Upper lobe of right lung (tissue), 1 donor: ENCODE measurements at places on chromosomes 7 and 10.

GRCh38 chr7:139557857-139558581 is 34.5 kb downstream of the CLEC2L start:
- no peak overlapping the region for H3K27ac ChIP-seq
- no peaks in the 10 kb centered on the region for H3K4me1 ChIP-seq
- no peak overlapping the region for H3K4me3 ChIP-seq
- H3K27me3 ChIP-seq = no peaks in the 10 kb centered on the region

DNA sequence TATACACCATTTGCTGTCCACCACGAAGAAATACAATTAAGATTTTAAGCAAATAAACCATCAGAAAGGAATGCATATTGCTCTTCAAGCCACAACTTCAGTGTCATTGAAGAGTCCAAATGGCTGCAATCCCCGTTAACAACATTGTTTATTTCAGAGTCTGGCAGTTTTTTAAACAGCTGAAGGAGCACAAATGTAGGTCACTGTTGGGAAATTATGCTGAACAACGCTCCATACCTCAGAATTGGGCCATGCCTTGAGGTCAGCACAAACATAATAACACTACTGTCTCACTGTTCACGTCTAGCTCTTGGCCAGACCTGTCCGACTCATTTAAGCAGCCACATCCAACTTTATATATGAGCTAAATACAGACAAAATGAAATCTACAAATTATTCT is 453.9 kb upstream of the GHITM start:
- H3K4me1 ChIP-seq = no peaks in the 10 kb centered on the region
- H3K27ac ChIP-seq = no peak overlapping the region
- no peak for DNase-seq
- no peaks in the 10 kb centered on the region for H3K36me3 ChIP-seq
- H3K4me3 ChIP-seq = no peak overlapping the region
- H3K27me3 ChIP-seq = no peaks in the 10 kb centered on the region

DNA sequence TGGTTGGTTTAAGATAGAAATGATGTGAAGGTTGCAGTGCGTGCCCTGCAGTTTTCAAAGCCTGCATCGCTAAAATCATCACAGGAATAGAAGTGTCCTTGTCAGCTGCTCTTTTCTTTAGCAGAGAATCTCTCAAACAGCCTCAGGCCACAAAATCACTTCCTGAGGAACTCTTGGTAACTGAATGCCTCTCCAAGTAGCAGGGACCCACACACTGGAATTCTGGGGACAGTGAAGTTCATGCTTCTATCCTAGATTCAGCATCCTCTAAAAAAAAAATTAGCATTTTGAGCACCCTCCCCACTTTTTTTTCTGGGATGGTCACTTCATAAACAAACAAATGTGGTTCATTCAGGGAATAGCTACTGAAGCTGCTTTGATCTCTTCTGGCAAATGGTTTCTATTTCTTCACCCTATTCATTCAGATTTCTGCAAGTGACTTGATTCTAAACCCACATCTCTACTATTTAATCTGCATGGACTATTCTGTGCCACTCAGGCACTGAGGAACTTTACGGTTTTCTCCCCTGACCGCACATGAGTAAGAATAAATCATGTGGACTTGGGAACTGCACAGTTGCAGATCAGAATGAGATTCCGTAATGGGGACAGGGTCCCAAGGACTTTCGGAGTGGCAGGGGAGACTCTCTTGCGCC is 306.9 kb downstream of the FRMD4A start:
- no peak overlapping the region for H3K27ac ChIP-seq
- H3K4me1 ChIP-seq = no peaks in the 10 kb centered on the region
- H3K36me3 ChIP-seq = no peaks in the 10 kb centered on the region
- H3K4me3 ChIP-seq = peak overlapping the region; percentile 3
- no peaks in the 10 kb centered on the region for H3K27me3 ChIP-seq
- no peak for DNase-seq

DNA sequence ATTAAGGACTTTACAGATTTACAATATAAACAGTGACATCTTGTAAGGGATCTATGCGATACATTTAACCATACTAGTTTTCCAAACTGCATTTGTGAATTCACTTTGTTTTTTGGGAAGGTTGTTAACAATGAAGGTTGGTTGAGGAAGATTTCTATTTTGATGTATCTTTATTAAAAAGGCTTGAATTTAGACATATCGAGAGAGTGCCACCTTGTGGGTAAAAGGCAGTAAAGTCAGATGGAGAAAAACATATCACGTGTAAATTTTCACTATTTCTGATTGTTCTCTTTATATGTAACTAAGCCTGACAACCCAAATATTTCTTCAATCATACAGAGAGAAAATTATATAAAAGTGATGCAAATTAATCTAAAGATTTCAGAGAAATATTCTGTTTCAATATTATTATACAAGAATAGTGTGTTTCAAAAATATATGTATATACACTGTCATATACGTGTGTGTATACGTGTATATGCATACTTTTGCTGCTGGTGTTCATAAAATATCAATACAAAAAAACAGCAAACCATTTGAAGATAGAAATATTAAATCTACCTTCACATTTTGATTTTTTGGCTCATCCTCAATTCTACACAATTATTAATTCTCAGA is 988.6 kb downstream of the SORCS1 start:
- no peak overlapping the region for H3K27ac ChIP-seq
- H3K27me3 ChIP-seq = no peaks in the 10 kb centered on the region
- DNase-seq = no peak
- no peaks in the 10 kb centered on the region for H3K4me1 ChIP-seq

DNA sequence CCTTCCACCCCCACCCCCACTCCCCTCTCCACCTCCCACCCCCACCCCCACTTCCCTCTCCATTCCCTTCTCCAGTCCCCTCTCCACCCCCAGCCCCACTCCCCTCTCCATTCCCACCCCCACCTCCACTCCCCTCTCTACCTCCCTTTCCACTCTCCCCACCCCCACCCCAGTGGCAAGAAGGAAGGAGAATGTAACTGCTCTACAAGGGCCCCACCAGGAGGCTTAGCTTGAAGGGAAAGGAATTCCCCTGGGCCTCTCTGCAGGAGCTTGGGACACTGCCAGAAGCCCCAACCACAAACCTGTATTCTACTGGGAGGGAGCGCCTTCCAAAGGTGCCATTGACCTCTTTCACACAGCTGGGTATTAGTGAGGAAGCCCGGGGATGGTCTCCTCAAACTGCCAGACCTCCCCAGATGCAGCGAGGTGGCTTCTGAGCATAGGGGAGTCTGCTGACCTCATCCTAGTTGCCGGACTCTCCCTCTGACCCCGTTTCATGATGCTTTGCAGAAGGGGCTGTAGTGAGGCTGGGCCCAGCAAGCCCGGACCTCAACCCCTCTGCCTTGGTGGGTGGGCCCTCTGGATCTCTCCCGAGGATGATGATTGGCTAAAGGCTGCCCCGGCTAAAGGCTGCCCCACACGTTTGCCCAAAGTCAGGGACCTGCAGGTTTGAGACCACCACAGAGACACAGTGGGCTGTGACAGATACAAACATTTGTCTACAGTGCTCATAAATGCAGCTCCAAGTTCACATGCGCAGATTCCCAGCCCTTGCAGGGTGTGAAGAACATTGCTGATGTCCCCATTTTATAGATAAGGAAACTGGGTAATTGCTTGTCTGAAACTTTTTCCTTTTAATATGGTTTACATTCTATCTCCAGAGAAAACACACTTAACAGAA is 2.9 kb downstream of the DEPP1 start:
- no peaks in the 10 kb centered on the region for H3K27me3 ChIP-seq
- peaks cover 54% of the 10 kb centered on the region for H3K4me1 ChIP-seq
- H3K27ac ChIP-seq = peak overlapping the region; percentile 92
- peaks cover 16% of the 10 kb centered on the region for H3K36me3 ChIP-seq
- no peak for DNase-seq

DNA sequence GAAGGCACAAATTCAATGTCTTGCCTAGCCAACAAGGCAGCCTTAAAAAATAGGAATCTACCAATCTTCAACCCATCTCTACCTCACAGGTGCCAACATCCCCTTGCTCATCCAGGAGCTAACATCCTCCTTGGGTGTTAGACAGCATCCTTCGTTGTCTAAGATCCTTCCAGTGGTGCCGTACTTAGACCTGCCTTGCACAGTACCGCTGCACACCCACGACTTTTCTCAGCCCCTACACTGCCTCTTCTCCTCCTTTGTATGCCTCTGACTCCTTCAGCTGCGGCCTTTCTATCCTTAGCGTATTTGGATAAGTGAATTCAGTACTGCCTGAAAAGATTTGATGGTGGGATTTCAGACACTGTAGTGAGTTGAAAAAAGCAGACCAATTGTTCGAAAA is 15.9 kb upstream of the PRTFDC1 start:
- no peak overlapping the region for H3K4me3 ChIP-seq
- no peaks in the 10 kb centered on the region for H3K27me3 ChIP-seq
- H3K4me1 ChIP-seq = no peaks in the 10 kb centered on the region
- no peaks in the 10 kb centered on the region for H3K36me3 ChIP-seq
- H3K27ac ChIP-seq = no peak overlapping the region
- no peak for DNase-seq

- peak overlapping the region; percentile 56 for H3K4me3 ChIP-seq
- H3K36me3 ChIP-seq = peaks cover 2% of the 10 kb centered on the region
- no peak for DNase-seq
- H3K27ac ChIP-seq = peak overlapping the region; percentile 51
Observed at GRCh38 chr10:13527864-13528122, 1.0 kb downstream of the BEND7 start.

GRCh38 chr7:69645683-69646082 is 47.4 kb downstream of the AUTS2 start:
- H3K4me1 ChIP-seq = peaks cover 5% of the 10 kb centered on the region
- H3K27ac ChIP-seq = no peak overlapping the region
- no peaks in the 10 kb centered on the region for H3K27me3 ChIP-seq
- DNase-seq = no peak

- no peak overlapping the region for H3K27ac ChIP-seq
- H3K27me3 ChIP-seq = no peaks in the 10 kb centered on the region
- no peak overlapping the region for H3K4me3 ChIP-seq
- no peak for DNase-seq
Observed at GRCh38 chr10:67723601-67724000, 27.6 kb upstream of the CTNNA3 start.

- no peaks in the 10 kb centered on the region for H3K4me1 ChIP-seq
- H3K4me3 ChIP-seq = no peak overlapping the region
- H3K27ac ChIP-seq = no peak overlapping the region
- DNase-seq = no peak
- H3K36me3 ChIP-seq = peaks cover 54% of the 10 kb centered on the region
Observed at GRCh38 chr10:87752566-87752965, 65.5 kb downstream of the ATAD1 start.

DNA sequence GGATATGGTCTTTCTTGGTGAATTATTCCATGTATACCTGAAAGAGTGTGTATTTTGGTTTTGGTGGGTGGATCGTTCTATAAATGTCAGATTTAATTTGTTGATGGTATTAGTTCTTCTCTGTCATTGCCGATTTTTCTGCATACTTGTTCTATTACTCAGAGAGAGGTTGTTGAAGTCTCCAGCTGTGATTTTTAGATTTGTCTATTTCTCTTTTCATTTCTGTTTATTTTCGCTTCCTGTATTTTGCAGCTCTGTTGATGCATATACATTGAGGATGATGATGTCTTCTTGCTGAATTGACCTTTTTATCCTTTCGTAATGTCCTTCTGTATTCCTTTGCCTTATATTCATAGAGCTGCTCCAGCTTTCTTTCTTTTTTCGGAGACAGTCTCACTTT is 12.1 kb upstream of the BHLHA15 start:
- DNase-seq = no peak
- H3K27ac ChIP-seq = no peak overlapping the region
- H3K27me3 ChIP-seq = no peaks in the 10 kb centered on the region
- no peak overlapping the region for H3K4me3 ChIP-seq

- DNase-seq = no peak
- H3K4me3 ChIP-seq = peak overlapping the region; percentile 43
- no peaks in the 10 kb centered on the region for H3K4me1 ChIP-seq
- peak overlapping the region; percentile 33 for H3K27ac ChIP-seq
- H3K36me3 ChIP-seq = no peaks in the 10 kb centered on the region
Observed at GRCh38 chr10:61866700-61867368, 34.7 kb upstream of the ARID5B start.

DNA sequence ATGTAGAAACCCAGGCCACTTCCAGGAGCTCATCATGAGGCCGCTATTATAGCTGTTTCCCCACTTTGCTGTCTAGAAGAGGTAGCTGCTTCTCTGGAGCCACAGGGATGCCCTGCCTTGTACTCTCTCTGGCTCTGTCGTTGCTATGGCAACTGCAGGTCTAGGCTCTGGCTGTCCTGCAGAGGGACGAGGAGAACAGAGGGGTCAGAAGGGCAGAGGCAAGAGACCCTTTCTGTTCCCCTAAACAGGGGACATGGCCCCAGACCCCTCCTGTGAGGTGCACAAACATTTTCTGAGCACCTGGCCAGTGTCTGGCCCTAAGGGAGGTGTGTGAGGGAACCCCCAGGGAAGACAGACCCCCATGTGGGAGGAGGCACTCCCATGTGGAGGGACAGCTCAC is 31.4 kb downstream of the ITPRIP start:
- peak; percentile 40 for DNase-seq
- peaks cover 11% of the 10 kb centered on the region for H3K4me1 ChIP-seq
- H3K27me3 ChIP-seq = no peaks in the 10 kb centered on the region
- no peak overlapping the region for H3K27ac ChIP-seq
- peaks cover 12% of the 10 kb centered on the region for H3K36me3 ChIP-seq

GRCh38 chr10:10542477-10542876 is 475.2 kb upstream of the CELF2 start:
- no peak overlapping the region for H3K4me3 ChIP-seq
- no peak overlapping the region for H3K27ac ChIP-seq
- H3K27me3 ChIP-seq = no peaks in the 10 kb centered on the region
- DNase-seq = no peak

DNA sequence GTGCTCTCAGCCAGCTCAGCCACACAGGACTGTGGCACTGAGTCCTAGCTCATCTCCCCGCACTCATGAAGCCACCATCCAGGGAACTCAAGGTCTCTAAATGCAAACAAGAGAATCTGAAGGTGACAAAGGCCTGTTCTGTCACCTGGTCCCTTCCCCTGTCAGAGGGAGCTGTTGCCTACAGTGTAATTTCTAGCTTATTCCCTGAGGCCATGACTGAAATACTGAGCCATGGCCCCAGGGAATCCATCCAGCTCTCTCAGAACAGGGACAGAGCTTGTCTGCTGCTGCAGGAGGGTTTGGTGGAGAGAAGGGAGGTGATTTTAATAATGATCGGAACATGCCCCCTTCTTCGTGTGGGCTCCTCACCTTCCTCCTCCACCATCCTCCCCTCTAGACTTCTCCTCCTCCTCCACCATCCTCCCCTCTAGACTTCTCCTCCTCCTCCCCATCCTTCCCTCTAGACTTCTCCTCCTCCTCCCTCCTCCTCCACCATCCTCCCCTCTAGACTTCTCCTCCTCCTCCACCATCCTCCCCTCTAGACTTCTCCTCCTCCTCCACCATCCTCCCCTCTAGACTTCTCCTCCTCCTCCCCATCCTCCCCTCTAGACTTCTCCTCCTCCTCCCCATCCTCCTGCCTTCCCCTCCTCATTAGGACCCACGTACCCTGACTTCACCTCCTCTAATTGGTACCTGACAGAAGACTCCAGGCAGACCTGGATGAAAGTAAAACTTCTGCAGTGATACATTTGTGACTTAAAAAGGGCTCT is 338.0 kb upstream of the MKI67 start:
- no peaks in the 10 kb centered on the region for H3K27me3 ChIP-seq
- H3K4me3 ChIP-seq = no peak overlapping the region
- H3K27ac ChIP-seq = no peak overlapping the region
- peak; percentile 76 for DNase-seq
- H3K36me3 ChIP-seq = no peaks in the 10 kb centered on the region

- H3K27me3 ChIP-seq = no peaks in the 10 kb centered on the region
- H3K4me1 ChIP-seq = no peaks in the 10 kb centered on the region
- no peak overlapping the region for H3K27ac ChIP-seq
- H3K4me3 ChIP-seq = no peak overlapping the region
- DNase-seq = peak; percentile 48
Observed at GRCh38 chr10:47028466-47028865, 117.2 kb downstream of the PTPN20 start.
